ENCODE measurements at places on chromosomes 1 and 21. TPM values are rescaled to one million over a fixed set of nuclear protein-coding genes. Genes with fewer than 3 reads are reported as not detected.

- DNase-seq, result no peak
- no peak overlapping the region for H3K27ac ChIP-seq
- H3K36me3 ChIP-seq, result no peaks in the 10 kb centered on the region
- no peaks in the 10 kb centered on the region for H3K4me1 ChIP-seq
- no peaks in the 10 kb centered on the region for H3K27me3 ChIP-seq
Observed at GRCh38 chr1:44002165-44002564, 10.8 kb downstream of the CCDC24 start.

GRCh38 chr1:35808450-35809113, 766 bp downstream of the AGO4 start:
- H3K36me3 ChIP-seq, result no peaks in the 10 kb centered on the region
- peak; percentile 54 for DNase-seq
- H3K4me1 ChIP-seq, result peaks cover 12% of the 10 kb centered on the region
- peak overlapping the region; percentile 85 for H3K4me3 ChIP-seq
- H3K27ac ChIP-seq, result peak overlapping the region; percentile 65

- no peak for DNase-seq
- H3K4me3 ChIP-seq, result no peak overlapping the region
- H3K27me3 ChIP-seq, result no peaks in the 10 kb centered on the region
- H3K36me3 ChIP-seq, result no peaks in the 10 kb centered on the region
- no peak overlapping the region for H3K27ac ChIP-seq
Observed at GRCh38 chr1:46575300-46575699, 23.9 kb upstream of the KNCN start.

- no peaks in the 10 kb centered on the region for H3K4me1 ChIP-seq
- no peak for DNase-seq
- no peak overlapping the region for H3K4me3 ChIP-seq
Observed at GRCh38 chr1:218828125-218828650, 345.5 kb upstream of the LYPLAL1 start.

Gene ITLN2
- not detected for total RNA-seq

GRCh38 chr1:244197851-244198375, 146.8 kb downstream of the ZBTB18 start:
- DNase-seq, result no peak
- no peaks in the 10 kb centered on the region for H3K36me3 ChIP-seq
- H3K27me3 ChIP-seq, result no peaks in the 10 kb centered on the region
- H3K4me1 ChIP-seq, result no peaks in the 10 kb centered on the region

Gene FCRL6
- total RNA-seq, result not detected
